Activated naive CD4-positive, alpha-beta T cell treated with Interleukin-2 at 50 U/mL for 16 hours (primary cell): ENCODE measurements at places on chromosomes 2 and 18.

DNA sequence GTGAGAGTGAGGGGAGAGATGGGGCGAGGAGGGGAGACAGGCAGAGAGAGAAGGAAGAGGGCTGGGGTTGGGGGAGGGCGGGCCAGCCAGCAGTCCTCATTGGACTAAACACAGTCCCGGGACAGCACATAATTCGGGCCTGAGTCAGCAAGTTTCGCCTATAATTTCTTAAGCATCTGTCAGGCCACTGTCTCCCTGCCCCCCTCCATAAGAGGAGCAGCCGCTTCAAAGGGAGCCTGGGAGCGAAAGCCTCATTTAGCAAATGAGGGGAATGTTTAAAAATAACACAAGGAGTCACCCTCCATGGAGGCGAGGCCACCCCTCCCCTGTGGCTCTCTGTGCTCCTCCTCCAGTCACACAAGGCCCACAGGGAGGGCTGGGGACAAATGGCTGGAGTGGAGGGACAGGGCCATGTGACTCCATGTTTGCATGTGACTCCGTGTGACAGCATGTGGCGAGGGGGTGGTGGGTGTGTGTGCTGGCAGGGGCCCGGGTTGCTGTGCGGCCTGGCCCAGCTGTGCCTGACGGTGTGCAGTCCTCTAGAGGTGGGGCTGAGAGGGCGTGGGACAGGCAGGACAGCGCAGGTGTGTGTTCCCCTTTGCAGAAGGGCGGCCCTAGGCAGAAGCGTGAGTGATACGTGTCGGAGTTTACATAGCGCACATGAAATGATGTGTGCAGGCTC lies 162.4 kb downstream of the CELF4 start:
- DNase-seq: no peak

- no peak for DNase-seq
Observed at GRCh38 chr2:150575861-150576260, 88.4 kb upstream of the RND3 start.

DNA sequence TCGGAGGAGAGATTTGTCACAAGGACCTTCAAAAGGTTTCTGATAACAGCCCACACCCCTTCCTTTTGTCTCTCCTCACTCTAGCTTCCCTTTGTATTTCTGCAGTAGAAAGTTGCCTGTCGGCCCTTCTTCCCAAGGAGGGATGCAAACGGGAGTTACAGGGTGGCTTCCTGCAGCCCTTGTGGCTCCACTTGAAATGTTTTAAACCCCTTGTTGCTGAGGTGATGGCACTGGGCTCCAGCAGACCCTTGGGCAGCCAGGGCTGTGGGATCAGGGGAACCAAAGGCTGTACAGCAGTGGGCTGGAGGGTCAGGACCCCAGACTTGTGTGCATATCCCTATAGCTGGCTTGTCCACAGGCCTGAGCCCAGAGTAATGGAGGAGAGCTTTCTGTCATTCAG lies 62.1 kb downstream of the COA5 start:
- no peak for DNase-seq

DNA sequence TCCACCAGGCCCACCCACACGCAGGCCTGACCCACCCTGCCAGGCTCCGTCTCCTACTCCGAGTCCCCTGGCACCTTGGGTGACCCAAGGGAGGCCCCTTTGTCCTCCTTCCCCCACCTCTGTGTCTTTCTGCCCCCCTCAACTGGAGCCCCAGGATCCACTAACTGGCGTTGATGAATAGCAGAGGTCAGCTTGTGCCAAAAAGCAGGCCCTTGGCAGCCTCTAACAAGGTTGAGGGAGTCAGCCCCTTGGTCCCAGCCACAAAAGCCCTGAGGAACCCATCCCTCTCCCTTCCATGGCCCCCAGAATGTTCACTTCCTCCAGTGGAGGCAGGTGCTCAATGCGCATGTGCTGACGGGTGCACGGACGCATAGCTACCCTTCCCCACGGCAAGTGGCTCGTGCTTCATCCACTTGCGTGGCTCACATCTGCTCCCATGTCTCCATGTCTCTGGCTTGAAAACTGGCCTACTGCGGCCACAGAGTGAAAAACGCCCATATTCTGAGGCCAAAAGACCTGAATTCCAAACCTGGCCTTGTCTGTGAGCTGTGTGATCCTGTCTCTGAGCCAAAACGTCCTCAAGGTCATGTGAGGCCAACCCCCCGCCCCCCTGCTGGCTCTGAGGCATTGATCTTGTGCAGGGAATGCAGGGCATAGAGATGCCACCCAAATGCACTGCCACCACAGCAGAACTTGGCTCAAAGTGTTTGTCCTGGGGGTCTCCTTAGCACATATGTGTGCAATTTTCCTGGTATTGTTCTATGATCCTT lies 19.0 kb upstream of the PTMA start:
- DNase-seq: no peak

DNA sequence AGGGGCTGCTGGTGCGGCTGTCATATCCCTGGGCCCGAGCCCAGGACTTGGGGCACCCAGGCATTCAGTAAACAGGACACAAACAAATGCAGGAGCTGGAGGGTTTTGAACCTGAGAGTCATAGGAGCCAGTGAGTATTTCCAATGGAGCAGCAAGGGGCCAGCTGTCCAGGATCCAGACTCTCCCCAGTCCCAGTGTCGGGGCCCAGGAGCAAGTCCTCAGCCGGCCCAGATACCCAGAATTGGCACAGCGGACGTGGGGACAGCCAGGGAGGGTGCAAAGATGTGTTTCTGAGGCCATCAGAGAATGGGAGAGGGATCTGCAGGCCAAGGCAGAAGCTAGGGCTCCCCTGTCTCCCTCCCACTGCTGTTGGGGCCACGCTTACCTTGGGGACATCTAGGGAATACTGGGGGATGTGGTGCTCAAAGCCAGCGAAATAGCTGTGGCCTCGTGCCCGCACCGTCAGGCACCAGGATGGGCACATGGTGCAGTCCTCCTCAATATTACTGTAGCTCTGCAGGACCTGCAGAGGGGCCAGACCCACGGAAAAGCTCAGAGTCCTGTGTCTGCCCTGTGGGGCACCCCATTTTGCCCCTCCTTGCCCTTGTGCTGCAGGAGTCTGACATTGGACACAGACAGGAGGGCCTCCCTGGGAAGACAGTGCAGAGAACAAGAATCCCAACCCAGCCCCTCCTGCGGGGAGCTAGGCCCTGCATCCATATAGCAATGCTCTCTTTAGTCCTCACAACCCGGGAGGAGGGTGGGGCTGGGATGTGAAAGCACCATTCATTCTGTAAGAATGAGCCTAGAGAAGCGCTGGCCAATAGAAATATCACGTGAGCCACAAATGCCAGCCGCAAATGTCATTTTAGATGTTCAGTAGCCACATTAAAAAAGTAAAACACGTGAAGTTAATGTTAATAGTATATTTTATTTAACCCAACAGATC lies 15.4 kb downstream of the CFAP65 start:
- DNase-seq: no peak

- DNase-seq: no peak
Observed at GRCh38 chr2:150572194-150572766, 84.8 kb upstream of the RND3 start.

DNA sequence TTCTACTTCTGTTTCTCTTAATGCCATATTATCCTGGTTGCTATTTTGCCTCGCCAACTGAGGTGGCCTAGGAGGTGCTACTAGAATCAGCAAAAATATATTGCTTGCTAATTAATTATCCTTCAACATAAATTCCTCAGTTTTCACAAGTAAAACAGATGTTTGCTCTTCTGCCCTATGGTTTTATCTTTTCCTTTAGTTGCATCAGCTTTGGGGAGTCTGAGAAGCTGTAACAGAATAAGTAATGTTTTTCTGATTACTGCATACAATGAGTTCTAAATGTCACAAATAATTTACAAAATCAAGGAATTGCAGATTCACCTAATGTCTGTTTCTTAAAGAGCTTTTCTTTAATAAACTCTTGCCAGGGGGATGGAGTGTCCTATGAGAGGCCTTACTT lies 36.7 kb downstream of the GULP1 start:
- DNase-seq: no peak
